ENCODE measurements at places on chromosomes 16 and 17.
A peak's percentile ranks its signal among the peaks of the same experiment; 100 is the strongest.

DNA sequence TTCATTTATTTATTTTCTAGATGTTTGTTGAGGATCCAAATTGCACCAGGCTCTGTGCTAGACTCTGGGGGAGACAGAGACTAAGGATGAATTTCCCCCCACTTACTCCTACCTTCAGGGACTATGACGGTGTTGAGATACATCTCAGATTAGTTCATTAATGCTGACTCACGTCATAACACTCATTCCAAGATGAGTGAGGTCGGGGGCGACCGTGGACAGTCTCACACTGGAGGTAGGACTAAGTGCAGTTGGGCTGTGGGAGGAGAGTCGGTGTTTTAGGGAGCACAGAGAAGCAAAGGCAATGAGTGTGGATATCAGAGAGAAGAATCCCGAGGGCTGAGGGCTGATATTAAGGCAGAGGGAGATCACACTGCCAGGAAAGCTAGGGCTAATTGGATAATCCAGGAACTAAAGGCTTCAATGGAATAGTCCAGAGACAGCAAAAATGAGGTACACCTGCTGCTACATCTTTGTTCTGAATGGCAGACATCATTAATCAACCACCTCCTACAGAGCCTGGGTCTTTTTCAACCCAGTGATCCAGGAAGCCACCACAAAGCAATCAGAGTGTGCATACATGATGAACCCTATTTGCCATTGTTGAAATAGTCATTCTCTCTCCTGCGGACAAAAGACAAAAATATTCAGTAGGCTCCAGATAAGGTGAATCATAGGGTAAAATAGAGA is 38.6 kb upstream of the CACNG4 start:
- no peak for DNase-seq

DNA sequence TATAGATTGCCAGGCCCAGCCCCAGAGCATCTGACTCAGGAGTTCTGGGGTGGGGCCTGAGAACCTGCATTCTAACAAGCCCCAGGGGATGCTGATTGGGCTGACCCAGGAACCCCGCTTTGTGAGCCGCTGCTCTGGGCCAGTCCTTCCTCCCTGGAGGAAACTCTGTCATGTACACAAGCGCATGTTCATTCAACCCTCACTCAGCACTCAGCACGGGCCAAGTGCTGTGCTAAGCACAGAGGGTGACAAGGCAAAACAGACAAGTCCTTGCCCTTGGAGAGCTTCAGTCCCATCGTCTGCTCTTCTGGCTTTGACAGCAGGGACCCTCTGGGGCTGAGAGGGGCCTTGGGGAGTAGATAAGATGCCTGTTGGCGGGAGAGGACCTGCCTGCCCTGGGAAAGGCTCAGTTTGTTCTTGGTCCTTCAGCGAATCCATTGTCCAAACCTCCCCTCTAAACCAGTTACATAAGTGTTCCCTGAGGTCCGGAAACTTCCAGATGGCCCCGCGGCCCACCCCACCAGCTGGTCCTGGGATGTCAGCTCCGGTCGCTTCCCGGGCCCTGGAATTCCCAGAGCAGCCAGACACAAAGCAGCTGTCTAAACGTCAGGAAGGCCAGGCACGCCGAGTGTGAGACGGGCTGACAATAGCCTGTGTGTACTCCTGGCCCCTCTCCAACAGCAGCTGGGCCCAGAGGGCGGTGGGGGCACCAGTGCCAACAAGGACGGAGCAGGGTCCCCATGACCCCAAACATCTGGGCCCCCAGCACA is 88.8 kb downstream of the ZDHHC7 start:
- DNase-seq: no peak

DNA sequence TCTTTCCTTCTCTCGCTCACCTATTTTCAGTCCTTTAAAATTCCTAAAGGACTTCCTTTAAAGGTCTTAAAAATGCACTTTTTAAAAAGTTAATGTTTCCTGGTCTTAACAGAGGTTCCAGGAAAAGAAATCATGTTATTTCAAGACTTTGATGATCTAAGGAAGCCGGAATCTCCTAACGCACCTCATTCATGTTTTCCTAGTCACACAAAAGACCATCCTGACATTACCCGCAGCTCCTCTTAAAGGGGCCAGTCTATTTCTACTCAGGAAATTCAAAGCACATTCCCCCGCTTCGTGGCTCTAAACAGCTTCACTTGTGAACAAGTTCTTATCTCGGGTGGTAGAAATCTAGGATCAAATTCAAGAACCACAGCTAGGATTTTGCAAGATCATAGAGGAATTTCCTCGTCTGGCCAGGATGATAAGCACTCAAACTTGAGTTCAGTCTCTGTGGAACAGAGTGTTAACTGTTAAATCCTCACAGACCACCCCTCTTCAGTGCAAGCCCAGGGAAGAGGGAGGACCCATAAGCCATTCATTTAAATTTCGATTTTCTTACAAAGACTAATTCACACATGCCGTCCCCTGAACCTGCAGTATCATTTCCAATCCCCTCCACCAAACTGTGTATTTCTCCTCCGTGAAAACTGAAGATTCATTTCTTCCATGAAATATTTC is 137.1 kb upstream of the AXIN2 start:
- DNase-seq: no peak

GRCh38 chr17:73318836-73319235 is 7.0 kb upstream of the CDC42EP4 start:
- no peak for DNase-seq

- no peak for DNase-seq
Observed at GRCh38 chr16:87230571-87230970, 86.6 kb downstream of the C16orf95 start.

- no peak for DNase-seq
Observed at GRCh38 chr17:63629627-63630026, 7.4 kb downstream of the MAP3K3 start.

DNA sequence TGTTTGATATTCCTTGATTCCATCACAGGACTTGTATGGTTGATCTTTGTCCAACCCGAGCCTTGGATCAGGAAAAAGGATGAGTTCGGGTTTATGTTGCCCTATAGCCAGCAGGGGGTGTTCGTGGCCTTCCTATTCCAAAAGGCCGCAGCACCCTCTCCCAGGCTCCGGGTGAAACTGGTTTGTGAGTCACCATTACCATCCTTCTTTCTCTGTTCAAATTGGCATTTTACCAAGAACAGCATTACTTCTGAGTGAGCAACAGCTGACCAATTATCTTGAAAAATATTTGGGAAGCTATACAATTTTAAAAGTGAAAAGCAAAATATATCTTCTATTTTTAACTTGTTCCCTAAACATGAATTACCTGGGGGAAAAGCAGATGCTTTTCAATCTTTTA is 24.3 kb upstream of the KRT20 start:
- DNase-seq: peak; percentile 53

- DNase-seq: no peak
Observed at GRCh38 chr17:76150712-76151622, 9.9 kb upstream of the FOXJ1 start.

GRCh38 chr17:52157603-52158449 is 688 bp downstream of the CA10 start:
- no peak for DNase-seq

GRCh38 chr17:30927756-30928155 is 6.0 kb downstream of the ADAP2 start:
- DNase-seq: no peak

DNA sequence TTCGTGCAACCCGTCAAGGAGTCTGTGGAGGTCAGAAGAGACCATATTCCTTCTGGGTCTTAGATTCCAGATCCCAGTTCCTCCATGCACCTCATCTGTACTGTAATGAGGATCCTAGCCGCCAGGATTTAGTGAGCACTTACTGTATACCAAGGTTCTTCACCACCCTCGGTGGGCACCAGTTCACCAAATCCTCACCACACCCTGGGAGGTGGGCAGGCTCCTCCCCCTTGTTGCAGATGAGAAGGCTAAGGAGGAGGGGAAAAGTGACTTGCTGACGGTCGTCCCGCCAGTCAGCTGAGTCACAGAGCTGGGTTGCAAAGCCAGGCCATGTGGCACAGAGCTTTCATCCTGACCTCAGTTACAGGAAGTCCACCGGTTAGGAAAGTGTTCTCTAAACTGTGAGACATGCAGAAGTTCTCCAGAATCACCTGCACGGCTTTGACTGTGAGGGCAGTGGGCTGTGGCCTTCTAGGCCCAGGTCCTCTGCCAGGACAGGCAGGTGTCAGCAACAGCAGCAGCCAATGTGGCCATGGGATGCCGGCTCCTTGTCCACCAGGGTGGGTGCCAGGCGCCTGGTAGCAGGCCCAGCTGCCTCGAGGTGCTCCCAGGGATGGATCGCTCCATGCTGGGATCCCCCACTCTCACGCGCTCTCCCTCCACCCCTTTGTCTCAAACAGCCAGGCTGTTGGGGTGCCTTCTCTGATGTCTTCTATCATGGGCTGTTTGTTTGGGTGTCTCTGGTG is 240.3 kb upstream of the GSE1 start:
- DNase-seq: peak; percentile 29

- DNase-seq: peak; percentile 92
Observed at GRCh38 chr17:7857713-7858521, at the start of gene CYB5D1. TSS of gene CYB5D1 (plus strand) at chr17:7858003. CDS start at chr17:7858135, 132 bp downstream.

DNA sequence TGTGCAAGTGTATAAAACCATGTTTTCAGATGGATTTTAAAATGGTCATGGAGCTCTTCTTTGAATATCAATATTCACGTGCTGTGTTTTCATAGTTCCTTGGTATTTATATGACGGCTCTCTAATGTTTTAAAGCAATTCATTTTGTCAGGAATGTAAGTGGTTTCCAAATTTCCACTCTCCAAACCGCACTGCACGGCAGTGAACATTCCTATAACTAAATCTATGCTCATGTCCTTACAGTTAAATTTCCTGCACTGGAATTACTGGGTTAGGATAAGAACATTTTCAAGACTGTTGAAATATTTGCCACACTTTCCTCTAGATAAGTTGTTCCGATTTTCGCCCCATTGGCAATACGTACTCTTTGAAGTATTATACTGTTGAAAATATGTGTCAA is 398.9 kb downstream of the PMP22 start:
- no peak for DNase-seq

DNA sequence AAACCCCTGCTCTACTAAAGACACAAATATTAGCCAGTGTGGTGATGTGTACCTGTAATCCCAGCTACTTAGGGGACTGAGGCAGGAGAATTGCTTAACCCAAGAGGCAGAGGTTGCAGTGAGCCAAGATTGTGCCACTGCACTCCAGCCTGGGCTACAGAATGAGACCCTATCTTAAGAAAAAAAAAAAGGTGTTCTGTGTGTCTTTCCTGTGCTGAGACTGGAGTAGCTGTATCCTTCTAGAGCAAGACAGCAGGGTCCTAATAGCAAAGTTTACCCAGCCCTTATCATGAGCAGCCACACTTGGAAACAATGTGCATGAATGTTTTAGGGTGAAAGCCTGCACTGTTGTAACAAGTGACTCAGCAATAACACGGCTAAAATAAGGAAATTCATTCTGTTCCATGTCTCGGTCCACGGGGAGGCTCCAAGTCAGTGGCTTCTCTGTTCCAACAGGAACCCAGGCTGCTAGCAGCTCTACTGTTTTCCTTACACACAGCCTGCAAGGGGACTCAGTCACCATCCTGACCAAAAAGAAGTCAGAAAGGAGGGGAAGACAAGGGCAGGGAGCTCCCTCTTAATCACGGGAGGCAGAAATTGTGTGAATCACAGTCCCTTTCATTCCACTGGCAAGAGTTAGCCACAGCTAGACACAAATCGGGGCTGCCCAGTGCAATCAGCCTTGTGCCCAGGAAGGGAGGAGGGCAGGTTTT is 7.1 kb upstream of the SLC5A11 start:
- DNase-seq: no peak

DNA sequence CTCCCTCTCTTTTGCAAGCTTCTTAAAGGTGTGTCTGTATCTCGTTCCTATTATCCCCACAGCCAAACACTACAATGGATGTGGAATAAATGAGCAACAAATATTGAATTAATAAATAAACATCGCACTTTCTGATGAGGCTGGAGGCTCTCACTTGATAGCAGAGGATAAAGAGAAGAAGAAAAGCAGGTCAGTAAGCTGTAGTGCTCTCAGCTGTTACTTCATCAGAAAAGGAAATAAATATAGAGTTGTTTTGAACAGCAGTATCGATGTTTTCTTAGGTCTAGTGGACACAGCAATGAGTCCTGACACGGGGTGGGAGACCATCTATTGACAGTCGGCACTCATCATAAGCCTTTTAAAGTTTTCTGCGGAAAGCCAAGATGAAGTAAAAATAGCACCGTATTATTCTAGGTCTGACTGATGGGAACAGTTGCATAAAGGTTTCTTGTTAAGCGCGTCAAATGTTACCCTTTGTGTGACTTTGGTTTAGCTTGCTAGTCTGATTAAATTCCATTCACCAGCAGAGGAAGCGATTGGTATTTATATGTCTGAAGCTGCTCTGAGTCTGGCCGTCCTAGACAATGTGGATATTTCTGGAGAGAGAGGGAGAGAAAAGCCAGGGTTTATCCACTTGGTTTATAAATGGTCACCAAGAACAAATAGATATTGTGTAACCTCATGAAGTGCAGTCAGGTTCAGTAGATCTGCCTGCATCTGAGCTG is 646.1 kb downstream of the CDH11 start:
- no peak for DNase-seq

- DNase-seq: no peak
Observed at GRCh38 chr16:66070140-66070917, 296.2 kb upstream of the CDH5 start.

DNA sequence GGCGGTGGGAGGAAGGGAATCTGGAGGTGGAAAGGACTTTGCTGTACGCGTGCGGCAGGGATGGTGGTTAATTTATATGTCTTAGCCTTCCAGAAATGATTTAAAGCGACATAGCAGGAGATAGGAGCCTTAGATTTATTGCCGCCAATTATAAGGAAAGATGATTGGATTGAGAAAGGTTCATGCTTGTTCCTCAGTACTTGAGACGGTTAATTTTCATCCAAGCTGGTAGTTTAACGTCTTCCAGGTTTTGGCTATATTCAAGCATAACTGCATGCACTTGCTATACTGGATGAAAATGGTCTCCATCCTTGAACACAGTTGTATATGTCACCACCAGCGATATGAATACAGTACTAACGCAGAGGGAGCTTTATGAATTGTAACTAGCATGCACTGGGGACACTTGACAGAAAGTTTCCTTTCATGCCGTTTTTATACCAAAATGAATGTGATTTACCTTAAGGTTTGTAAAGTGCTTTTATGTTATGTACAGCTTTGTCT is 610 bp upstream of the PEX12 start:
- no peak for DNase-seq

DNA sequence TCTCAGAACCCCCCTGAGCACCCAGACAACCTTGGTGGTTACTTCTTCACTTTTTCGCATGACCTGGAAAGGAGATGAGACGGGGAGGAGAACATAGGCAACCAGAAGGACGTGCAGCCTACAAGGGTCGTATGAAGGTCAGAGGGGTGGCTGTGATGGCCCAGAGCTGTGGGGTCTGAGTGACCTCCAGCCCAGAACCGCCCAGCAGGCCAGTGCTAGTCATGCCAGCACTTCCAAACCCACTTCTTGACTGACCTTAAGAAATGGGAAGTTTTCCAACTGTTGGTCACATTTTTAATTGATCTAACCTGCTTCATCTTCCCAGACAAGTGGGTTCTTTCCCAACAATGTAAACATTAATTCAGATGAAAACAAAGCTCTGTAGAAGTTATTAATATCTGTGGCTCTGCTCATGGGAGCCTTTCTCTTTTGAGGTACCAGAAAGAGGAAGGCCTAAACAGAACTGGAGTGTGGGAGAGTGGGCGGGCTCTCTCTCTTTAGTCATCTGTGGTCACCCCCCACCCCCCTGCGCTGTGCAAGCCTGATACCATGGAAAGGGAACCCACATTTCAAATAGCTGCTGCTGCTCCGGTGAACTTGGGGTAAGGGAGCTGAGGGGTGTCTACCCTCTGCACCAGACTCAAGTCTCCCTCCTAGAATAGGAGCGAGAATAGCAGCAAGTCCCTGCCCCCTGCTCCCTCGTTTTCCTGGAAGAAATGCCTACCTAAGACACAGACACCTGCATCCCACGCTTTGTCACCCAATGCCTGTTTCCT is 101.6 kb downstream of the RAB11FIP4 start:
- peak; percentile 74 for DNase-seq
